Fibroblast of skin of left quadriceps (primary cell): ENCODE measurements at places on chromosomes 7 and 10.
A peak's percentile ranks its signal among the peaks of the same experiment; 100 is the strongest.

- DNase-seq = no peak
These were observed 9.9 kb downstream of the TAS2R41 start for GRCh38 chr7:143487566-143487965.

DNA sequence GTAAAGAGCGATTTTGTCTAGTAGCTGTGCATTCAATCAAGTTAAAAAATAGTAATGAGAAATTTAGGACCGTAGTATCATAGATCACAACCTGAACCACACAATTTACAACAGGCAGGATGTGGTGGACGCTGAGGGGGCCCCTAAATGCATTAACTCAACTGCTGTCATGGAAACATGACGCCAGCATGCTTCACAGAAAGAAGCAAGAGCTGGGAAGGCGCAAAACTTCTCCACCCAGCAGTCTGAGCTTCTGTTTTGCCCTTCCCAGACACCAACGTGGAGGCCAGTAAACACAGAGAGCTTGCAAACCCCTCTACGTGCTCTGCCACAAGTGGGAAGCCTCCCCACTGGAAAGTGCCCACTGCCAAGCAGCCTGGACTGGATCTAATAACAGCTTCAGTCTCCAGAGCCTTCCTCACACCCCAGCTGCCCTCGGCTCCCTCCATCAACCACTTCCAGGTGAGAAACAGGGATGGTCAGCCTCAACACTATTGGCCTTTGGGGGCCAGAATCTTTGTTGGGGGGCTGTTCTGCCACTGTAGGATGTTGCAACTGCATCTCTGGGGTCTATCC is 151.8 kb downstream of the SFMBT2 start:
- no peak for DNase-seq

- DNase-seq = no peak
These were observed 994.1 kb downstream of the KCNMA1 start for GRCh38 chr10:76643511-76643911.

- DNase-seq = no peak
These were observed 186.2 kb upstream of the FAM3C start for GRCh38 chr7:121582258-121582657.

DNA sequence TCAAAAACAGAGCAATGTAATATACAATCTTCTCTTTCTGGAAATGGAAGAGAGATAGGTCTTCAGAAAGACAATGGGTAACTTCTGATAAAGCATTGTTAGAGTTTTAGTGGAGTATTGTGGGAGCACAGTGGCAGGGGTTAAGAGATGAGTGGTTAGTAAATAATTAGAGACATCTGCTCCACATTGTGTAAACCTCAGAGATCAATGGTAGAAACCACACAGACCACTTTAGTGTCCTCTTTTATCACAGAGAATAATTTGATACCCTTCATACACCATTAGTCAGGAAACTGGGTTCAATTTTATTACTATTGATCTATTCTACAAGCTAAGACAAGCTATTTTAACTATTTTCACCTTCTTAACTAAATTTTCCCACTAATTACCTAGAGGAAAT is 35.9 kb upstream of the MAGI2 start:
- no peak for DNase-seq

GRCh38 chr7:33824911-33825459 is 80.4 kb upstream of the BMPER start:
- DNase-seq = no peak

GRCh38 chr10:72335394-72336258 is 19.1 kb downstream of the DNAJB12 start:
- DNase-seq = no peak

DNA sequence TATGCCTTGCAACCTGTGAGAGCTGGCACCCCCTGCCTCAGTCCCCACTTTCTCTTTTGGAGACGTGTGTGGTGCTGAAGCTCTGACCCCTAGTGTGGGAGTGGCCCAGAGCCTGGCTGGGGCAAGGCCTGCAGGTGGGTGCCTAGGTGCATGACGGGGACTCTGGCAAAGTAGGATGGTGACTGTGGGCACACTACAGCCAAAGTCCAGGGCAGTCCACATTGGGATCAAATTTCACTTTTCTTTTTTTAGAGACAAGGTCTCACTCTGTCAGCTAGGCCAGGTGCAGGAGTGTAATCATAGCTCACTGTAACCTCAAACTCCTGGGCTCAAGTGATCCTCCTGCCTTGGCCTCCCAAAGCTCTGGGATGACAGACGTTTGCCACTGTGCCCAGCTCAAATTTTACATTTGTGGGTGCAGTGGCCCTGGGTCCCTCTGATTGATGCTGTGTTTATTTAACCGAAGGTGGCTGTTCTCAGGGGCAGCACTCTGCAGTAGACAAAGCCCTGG is 52.3 kb downstream of the NEURL1 start:
- no peak for DNase-seq

DNA sequence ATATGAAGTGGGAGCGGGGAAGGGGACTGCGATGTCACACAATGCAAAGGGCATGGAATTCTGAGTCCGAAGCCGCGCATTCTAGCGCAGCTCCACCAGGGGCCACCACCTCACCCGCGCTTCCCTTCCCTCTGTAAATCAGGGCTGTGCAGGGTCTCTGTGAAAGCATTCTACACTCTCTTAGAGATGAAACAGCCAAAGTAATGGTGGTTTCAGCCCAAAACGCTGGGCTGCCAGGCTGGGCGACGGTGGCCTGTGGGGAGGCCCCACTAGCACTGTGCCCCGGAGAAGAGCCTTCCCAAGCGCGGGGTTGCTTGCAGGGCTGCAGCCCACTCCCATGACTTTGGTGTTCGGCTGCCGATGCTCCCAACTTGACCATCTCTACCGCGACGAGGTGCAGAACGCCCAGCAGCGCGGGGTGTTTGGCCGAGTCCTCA is 11.4 kb downstream of the ATG9B start:
- DNase-seq = no peak

DNA sequence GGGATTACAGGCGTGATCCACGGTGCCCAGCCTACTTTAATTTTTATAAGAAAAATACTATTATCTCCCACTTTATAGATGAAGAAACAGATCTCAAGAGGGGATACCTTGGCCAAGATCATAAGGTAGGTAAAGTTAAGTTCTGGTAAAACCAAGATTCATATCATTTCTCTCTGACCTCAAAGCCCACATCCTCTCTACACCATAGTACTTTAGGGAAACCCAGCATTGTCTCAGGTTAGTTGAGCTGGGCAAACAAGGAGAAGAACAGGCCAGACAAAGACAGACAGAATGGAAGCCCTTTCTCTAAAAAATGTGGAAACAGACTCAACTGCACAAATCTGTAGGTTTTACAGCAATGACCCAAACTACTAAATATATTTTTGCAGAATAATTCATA is 197.7 kb upstream of the FRMD4A start:
- no peak for DNase-seq

- DNase-seq = no peak
These were observed 519.1 kb upstream of the AKR1E2 start for GRCh38 chr10:4306871-4307270.

DNA sequence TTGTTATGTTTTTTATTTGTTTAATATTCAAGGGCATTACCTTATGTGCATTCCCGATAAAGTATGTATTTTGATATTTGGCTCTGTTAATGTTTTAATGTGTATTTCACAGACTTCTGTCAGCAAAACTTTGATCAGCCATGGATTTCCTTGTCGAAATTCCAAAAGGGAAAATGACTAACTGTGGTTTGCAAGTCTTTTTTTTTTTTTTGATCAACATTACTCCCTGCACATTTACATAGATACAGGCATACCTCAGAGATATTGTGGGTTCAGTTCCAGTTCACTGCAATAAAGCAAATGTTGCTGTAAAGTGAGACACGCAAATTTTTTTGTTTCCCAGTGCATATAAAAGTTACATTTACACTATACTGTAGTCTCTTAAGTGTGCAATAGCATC is 351.9 kb downstream of the CXCL12 start:
- DNase-seq = peak; percentile 80

DNA sequence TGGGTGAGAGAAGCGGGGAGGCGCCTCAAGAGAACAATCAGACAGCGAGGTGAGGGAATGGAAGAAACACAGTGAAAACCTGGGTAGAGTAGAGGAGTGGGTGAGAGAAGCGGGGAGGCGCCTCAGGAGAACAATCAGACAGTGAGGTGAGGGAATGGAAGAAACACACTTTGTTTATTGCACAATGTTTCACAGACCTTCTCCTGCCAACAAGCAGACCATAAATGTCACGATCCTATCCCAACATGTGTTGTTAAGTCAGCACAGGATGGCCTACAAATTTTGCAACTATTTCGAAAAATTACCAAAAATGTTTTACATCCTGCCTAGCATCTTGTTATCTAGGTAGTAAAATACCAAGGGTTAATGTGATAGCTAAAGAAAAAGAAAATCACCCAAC is 115.3 kb downstream of the JAZF1 start:
- no peak for DNase-seq

DNA sequence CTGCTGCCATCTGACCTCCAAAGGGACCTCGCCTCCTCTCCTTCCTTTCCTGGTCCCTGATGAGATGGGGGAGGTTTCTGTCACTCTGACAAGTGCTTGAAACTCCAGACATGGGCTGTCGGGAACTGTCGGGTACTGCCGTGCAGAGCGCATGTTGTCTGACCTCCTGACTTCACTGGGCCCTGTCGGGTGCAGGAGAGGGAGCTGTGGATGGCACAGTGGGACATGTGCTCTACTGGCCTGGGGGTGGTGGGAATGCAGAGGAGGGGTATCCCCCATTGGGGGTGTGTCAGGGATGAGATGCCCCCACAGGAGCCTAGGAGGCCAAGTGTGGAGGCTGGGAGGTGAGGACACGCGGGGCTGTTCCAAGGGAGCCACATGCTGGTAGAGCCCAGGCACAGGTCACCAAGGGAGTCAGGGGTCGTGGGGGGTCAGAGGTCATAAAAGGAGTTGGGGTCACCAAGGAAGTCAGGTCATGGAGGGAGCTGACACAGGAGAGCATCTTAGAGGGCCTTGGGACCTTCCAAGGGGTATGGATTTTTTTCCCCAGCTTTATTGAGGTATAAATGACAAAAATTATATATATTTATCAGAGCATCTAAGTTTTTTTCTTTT is 30.9 kb downstream of the TMEM120A start:
- DNase-seq = no peak

GRCh38 chr7:121871188-121871587 is 1.8 kb upstream of the PTPRZ1 start:
- DNase-seq = no peak

- DNase-seq = no peak
These were observed 4.4 kb upstream of the WDR91 start for GRCh38 chr7:135215698-135216097.

GRCh38 chr10:62473241-62473640 is 99.1 kb downstream of the ZNF365 start:
- DNase-seq = no peak

DNA sequence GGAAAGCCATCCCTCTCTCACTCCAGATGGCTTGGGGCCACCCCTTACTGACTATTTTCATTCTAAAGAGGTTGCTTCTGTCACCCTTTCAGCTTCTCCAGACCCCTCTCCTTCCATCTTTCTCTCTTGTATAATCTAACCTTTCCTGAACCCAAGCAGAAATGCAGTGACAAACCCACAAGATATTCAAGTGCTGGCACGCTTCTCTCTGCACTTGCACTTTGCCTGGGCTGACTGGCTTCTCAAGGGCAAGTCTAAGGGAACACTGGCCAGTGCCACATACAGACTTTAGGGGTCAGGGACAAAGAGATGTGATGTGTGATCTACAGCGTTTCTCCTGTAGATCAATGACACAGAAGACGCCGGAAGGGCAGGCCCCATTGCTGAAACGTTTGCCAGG is 150.4 kb upstream of the LANCL2 start:
- no peak for DNase-seq

DNA sequence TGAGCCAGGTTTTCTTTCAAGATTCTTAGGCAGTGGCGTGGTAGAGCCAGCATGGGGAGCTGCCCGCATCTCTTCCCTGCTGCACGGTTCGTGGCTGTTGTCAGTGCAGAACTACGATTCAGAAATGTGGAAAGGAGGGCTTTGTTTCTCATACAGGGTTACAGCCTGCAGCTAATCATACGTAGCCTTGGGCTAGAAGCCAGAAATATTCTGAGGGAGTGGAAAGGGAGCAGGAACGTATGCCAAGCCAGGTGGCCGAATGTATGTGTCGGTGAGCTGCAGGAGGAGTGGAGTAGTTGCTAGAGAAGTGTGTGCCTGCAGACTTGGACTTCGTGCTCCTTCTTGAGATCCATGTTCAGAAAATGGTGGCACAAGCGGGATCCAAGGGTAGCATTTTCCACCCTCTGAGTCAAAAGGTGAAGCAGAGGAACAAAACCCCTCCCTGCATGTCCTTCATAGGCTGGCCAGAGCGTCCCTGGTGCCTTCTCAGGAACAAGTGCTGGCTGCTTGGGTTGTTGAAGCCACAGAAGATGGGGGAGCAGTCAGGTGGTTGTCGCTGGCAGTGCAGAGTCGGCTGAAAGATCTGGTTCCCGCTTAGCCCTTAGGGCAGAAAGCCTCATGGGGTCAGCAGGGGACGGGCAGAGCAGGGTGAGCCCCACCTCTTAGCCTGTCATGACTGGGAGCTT is 40.9 kb downstream of the LANCL2 start:
- DNase-seq = no peak

- DNase-seq = no peak
These were observed at the start of gene MGAM2 for GRCh38 chr7:142111499-142111898. Gene MGAM2, plus strand, starts transcription at chr7:142111718. Its CDS starts 5,156 bp downstream, at chr7:142116874.

GRCh38 chr7:121575194-121575765 is 179.2 kb upstream of the FAM3C start:
- no peak for DNase-seq

GRCh38 chr7:142787034-142787768 is 16.4 kb downstream of the PRSS2 start:
- no peak for DNase-seq

GRCh38 chr10:75646916-75647315 is 215.5 kb downstream of the LRMDA start:
- no peak for DNase-seq

- DNase-seq = no peak
These were observed 1.5 kb downstream of the DUSP5 start for GRCh38 chr10:110498982-110499795.

- DNase-seq = peak; percentile 22
These were observed 177.6 kb upstream of the NAMPT start for GRCh38 chr7:106462365-106462859.

DNA sequence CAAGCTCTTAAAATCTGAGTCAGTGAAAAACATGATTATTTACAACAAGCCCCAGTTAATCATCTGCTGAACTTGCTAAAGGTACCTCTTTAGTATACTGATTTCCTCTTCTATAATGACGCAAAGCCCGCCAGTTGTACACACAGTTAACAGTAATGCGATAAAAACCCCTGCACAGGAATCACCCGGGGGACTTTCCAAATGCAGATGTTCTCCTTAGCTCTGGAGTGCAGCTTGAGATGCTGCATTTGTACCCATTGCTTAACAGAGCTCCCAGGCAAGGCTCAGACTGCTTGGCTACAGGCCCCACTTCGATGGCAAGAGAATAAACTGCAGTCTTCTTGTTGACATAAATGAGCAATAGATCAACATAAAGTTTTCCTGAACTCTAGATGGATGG is 279.6 kb upstream of the HGF start:
- no peak for DNase-seq

GRCh38 chr7:17523813-17524739 is 225.6 kb downstream of the AHR start:
- peak; percentile 37 for DNase-seq

GRCh38 chr10:70732569-70732968 is 52.6 kb downstream of the TBATA start:
- no peak for DNase-seq

GRCh38 chr10:94546049-94546900 is 687 bp downstream of the HELLS start:
- no peak for DNase-seq
